Neuronal stem cell (in vitro differentiated cells): ENCODE measurements at places on chromosomes 7 and 10.

DNA sequence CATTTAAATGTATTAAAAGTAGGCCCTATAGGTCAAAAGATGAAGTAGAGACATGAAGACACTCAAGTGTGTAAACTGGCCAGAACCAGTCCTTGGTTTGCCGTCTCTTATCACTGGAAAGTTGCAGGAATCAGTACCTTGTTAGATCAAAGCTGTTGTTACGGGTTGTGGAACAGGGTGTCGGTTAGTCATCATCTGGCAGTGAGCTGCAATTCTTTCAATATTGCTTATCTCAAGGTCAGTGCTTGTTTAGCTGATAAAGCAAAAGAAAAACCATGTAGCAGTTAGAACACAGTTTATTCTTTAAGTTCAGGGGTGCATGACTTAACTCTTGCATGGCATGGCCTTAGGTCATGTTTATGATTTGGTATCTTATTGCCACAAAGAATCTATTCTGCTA lies 10.0 kb upstream of the SLC13A1 start:
- DNase-seq: no peak

DNA sequence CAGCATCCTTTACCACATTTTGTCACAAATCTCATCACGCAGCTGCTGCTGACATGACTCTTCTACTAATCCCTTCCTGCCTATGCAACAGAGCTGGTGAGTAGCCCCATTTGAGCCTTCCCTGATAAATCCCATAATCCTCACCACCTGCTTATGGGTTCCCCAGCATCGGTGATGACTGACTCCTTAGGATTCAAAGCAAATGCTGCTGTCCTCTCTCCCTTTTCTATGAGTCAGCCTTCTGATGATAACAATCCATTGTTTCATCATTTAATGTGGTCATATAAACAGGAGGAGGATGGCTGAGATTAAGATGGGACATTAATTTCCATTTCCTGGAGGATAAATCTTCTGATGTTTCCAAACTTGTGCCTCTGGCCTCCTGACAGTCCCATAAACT lies 73.4 kb downstream of the SORCS1 start:
- no peak for DNase-seq

DNA sequence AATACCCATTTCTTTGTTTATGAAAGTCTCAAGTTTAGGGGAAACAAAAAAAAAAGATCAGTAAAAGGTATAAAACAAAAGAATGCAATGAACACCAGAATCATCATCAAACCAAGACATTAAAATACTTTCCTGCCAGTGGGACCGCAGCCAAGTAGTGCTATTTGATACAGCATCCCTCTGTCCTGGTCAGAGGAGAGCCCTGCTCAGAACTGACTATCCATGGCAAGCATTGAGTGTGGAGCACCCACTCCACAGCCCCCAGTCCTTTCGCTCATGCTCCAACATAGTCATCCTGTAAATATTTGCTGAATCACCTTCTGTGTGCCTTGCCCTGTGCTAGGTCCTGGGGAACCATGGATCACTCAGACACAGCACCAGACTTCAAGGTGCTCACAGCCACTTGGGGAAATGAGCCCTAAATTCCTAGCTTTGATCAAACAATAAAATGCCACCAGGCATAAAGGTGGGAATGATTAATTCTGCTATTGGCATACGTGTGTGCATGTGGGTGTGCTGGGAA lies 213.6 kb upstream of the TBX20 start:
- no peak for DNase-seq

DNA sequence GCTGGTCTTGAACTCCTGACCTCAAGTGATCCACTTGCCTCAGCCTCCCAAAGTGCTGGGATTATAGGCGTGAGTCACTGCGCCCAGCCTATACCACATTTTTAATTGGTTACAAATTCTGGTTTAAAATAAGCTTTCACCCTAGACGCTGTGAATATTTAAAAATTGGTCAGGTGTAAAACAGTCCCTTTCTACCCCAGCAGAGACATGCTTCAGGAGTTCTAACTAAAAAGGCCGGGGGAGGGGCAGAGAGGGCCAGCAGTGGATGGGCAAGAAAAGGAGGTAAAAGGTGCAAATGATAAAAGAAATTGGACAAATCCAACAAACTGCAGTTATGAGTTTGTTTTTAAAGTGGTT lies 70.0 kb downstream of the WAPL start:
- no peak for DNase-seq

GRCh38 chr7:111894518-111894917 lies 311.7 kb downstream of the DOCK4 start:
- no peak for DNase-seq

DNA sequence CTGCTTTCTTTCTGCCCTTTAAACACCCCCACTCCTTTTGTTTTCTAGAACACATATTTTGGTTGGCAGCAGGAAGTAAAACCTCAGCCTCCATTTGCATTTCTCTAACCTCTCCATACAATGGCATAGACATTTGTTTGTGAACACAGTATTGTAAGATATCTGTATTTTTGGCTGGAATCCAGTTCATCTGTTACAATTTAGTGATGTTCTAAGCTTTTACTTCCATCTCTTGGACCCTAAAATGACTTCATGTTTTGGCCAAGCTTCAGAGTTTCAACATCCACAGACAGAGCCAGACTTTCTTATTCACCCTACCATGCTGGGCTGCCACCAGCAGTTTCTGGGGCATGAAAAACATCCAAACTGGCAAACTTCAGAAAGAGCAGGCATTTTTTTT lies 21.1 kb upstream of the AUTS2 start:
- DNase-seq: no peak

GRCh38 chr10:95247200-95247880 lies 43.5 kb downstream of the PDLIM1 start:
- DNase-seq: no peak

GRCh38 chr7:6015917-6016652 lies 7.0 kb downstream of the AIMP2 start:
- DNase-seq: no peak

- DNase-seq: no peak
These were observed 1.1 kb upstream of the TNS3 start for GRCh38 chr7:47582764-47583738.

- no peak for DNase-seq
These were observed 88.6 kb downstream of the GFRA1 start for GRCh38 chr10:116184512-116184794.

- DNase-seq: no peak
These were observed 63.2 kb downstream of the CACNB2 start for GRCh38 chr10:18203471-18203870.

DNA sequence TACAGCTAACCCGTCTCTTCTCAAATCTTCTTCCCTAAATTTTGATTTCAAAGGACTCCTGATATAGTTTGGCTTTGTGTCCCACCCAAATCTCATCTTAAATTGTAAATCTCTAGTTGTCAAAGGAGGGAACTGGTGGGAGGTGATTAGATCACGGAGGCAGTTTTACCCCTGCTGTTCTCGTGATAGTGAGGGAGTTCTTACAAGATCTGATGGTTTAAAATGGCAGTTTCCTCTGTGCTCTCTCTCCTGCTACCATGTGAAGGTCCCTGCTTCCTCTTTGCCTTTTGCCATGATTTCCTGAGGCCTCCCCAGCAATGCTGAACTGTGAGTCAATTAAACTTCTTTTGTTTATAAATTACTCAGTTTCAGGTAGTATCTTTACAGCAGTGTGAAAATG lies 269.3 kb downstream of the POLR1F start:
- DNase-seq: no peak

DNA sequence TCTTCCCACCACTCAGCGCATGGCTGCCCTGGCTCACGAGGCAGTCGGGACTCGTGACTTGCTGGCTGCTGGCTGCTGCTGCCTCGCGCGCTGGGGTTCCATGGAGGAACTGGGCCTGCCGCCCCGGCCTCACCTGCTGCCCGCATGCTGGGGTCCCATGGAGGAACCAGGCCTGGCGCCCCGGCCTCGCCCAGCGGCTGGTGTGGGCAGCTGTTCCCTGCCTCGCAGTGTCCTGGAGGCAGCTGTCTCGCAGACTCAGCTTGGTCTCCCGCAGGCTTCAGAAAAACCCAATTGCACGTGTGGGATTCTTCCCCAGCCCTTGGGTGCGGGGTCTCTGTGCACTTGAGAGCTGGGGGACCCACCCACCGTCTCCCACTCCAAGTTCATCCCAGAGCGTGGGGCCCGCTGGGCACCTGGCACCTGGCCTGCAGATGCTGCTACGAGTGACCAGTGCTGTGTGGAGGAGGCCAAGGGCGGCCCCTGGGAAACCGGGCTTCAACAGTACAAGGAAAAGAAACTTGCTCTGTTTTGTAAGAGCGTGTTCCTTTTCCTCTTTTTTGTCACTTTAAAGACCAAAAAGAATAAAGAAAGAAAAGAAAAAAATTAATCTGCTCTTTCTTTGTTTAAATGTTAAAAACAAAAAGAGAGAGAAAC lies 20.4 kb downstream of the PWWP2B start:
- DNase-seq: no peak

- DNase-seq: no peak
These were observed 481.4 kb downstream of the NEBL start for GRCh38 chr10:20415684-20416083.

DNA sequence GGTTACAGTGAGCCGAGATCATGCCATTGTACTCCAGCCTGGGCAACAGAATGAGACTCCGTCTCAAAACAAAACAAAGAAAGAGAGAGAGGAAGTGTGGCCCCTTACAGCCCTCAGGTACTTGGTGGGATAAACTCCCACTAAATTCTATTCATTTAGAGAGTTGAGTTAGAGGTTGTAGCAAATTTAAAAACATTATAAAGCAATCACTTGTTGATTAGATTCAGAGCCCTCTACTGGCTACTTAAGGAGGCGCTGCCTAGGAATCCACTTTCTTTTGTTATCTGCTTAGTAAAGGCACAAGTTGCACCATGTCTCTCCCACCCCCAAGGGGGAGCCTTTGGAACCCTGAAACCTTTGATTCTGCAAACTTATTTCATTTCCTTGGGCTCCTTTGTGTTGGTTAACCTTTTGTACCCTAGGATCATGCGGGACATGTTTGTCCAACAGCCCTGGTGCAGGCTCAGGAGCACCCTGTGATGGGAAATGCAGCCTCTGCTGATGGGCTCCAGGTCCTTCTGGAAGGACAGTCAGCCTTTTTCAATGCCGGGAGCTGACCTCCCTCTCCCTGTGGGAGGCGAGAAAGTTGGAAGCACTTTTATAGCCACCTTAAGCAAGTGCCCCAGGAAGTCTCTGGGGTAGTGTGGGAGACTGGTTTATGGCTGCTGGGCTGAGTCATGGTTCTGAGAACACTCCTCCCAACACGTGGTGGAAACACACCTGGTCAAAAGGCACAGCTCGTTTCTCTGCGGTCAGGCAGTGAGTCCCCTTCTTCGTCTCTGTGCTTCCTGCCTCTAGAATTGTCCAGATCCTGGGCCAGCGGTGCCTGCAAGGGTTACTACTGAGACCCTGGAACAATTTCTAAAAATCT lies 2.3 kb downstream of the HKDC1 start:
- peak; percentile 40 for DNase-seq

GRCh38 chr10:33937036-33937730 lies 602.7 kb upstream of the NRP1 start:
- DNase-seq: no peak

DNA sequence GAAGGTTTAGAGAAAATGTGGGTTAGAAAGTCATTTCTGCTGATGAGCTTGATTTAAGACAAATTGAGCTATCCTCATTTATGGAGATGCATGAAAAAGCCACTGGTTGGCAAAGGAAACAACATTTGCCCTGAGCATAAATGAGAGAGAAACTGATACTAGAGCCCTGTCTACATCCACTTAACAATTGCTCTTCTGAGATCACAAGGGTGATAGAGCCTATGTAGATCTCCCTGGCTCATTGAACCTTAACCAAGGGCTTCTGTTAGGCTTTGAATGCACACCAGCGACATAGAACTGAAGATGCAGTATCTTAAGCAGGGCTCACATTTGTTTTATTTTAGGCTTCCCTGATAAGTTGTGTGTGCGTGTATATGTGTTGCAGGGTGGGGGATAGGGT lies 35.0 kb downstream of the GPR141 start:
- DNase-seq: no peak

DNA sequence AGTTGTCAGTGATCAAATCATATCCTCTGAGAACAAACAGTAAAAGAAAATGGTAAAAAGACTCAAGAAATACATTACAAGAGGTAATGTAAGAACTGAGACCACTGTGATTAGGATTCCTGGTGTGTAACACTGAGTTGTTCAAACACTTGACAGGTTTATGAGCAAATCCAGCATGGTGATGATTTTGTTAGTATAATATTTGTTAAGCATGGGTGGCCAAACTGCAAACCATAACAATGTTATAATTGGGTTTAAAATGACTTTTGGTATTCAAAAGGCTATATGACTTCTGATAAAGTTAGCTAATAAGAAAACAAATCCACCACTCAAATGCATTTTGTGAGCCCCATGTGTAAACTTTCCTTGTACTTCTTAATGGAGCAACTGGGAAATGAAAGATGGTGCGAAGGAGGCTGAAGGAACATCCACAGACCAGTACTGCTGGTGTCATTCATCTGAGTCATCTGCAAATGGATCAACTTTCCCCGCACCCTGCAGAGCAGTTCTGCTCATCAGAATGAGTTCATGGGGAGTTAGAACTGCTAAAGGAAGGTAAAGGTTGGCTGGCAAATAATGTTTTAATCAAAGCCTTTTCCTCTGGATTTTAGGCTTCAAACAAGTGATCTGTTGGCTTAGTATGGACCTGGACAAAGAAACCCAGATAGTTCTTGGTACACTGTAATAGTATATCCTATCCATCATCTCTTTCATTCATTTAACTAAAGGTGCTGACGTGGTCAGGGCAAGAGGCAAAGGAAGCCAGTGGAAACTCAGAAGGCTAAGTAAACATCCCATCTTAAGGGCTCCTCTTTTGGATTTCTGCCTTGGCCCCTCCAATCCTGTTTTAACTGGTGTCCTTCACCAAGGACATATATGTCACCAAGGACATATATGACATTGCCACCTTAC lies 45.0 kb downstream of the AFAP1L2 start:
- no peak for DNase-seq

GRCh38 chr10:68564712-68565111 lies 4.6 kb downstream of the TET1 start:
- no peak for DNase-seq

DNA sequence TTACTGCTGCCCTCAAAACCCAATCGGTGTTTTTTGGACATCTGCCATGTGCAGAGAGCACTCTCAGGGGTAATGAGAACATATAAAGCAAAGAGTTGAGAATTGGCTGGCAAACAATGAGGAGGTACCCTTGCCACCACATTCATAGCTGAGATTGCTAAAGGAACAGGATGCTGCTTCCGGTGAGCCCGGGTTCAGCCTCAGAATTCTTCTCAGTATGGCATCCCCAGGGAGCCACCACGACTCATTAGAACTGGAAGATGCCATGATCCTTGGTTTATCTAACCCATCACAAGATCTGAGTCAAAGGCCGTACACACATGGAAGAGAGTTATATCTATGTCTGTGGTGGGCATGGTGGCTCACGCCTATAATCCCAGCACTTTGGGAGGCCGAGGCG lies 174.4 kb downstream of the ARID5B start:
- no peak for DNase-seq

DNA sequence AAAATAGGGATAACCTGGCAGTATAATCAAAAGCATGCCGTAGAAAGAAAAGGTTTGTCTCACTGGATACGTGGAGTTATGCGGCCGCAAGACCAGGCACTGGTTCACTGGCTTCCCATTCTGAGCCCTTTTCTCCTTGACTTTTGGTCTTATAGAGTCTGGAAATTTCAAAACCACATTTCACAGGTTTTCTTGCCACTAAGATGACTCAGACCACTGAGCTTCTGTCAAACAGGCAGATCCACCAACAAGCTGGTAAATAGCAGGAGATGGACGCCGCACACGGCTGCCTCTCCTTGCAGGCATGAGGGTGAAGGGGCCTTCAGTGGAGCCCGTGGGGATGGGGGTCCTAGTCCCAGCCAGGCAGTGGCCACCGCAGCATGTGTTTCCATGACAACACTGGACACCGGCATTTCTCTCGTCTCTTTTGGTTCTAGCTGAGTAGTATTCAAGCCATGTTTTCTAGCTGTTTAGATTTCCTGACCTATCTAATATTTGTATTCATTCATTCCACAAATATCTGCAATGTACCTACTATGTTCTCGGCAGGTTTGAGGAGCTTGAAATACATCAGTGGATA lies 55.5 kb downstream of the KLF6 start:
- DNase-seq: no peak
